Naive thymus-derived CD4-positive, alpha-beta T cell (primary cell): ENCODE measurements at places on chromosomes 4 and X. TPM values are rescaled to one million over a fixed set of nuclear protein-coding genes. Genes with fewer than 3 reads are reported as not detected.

DNA sequence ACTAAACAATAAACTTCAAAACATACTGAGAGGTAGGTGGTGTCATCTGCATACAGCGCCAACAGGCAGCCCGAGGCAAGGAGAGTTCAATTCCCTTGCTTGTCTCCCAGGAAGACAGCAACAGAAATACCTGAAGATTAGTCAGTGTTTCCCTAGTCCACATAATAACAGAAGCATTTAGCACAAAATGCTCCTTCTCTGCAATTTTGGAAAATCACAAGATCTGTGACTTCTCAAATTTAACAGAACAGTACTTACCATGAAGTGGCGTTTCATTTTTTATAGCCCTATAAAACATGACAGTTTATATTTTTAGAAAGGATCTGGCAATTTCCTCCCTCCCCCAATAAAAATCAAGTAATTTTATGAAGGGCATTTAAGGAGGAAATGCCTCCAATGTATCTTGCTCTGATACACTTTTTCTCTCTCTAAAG is 67.1 kb upstream of the MYOZ2 start:
- DNase-seq, result no peak
- no peaks in the 10 kb centered on the region for H3K4me1 ChIP-seq
- H3K36me3 ChIP-seq, result no peaks in the 10 kb centered on the region
- H3K27ac ChIP-seq, result no peak overlapping the region

- no peak overlapping the region for H3K4me3 ChIP-seq
- no peak for DNase-seq
- no peaks in the 10 kb centered on the region for H3K36me3 ChIP-seq
- H3K4me1 ChIP-seq, result peaks cover 16% of the 10 kb centered on the region
- no peaks in the 10 kb centered on the region for H3K27me3 ChIP-seq
Observed at GRCh38 chr4:139460565-139460964, 6.6 kb downstream of the RAB33B start.

- no peak for DNase-seq
- no peaks in the 10 kb centered on the region for H3K27me3 ChIP-seq
- no peak overlapping the region for H3K4me3 ChIP-seq
- no peaks in the 10 kb centered on the region for H3K4me1 ChIP-seq
- no peaks in the 10 kb centered on the region for H3K36me3 ChIP-seq
- no peak overlapping the region for H3K27ac ChIP-seq
Observed at GRCh38 chrX:39886282-39886681, 211.5 kb downstream of the BCOR start.

DNA sequence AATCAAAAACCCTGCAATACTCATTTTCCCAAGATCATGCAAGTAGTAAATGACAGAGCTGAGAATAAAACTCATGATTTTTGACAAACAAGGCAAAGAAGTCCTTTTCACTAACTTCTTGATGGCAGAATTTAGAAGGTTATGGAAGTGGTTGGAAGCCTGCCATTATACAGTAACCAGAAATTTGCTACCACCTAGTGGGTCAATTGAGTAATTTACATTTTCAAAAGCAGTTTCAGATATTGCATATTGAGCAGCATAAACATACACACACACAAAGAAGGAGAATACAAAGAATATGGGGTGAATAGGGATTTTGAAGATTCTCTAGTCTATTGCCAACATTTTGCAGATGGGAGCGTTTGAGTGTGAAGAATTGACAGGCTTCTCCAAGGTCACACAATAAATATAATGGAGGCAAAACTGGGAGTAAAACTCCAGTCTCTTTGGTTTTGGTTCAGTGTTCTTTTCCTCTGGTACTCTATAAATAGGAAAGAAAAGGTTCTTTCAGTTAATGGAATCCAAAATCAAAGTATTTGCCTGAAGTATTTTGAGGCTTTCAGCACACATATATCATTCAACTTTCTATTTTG is 70.2 kb downstream of the GC start:
- no peaks in the 10 kb centered on the region for H3K27me3 ChIP-seq
- DNase-seq, result peak; percentile 8
- H3K4me3 ChIP-seq, result no peak overlapping the region

- no peak overlapping the region for H3K27ac ChIP-seq
Observed at GRCh38 chrX:103999234-103999633, 14.3 kb downstream of the H2BW1 start.

- no peak for DNase-seq
- H3K4me1 ChIP-seq, result no peaks in the 10 kb centered on the region
- no peaks in the 10 kb centered on the region for H3K27me3 ChIP-seq
- no peaks in the 10 kb centered on the region for H3K36me3 ChIP-seq
- H3K27ac ChIP-seq, result no peak overlapping the region
Observed at GRCh38 chrX:100648458-100649417, 4.7 kb downstream of the SRPX2 start.

GRCh38 chr4:87506974-87507701 is 22.0 kb downstream of the SPARCL1 start:
- no peaks in the 10 kb centered on the region for H3K36me3 ChIP-seq
- H3K4me3 ChIP-seq, result no peak overlapping the region
- no peaks in the 10 kb centered on the region for H3K4me1 ChIP-seq
- no peaks in the 10 kb centered on the region for H3K27me3 ChIP-seq
- H3K27ac ChIP-seq, result no peak overlapping the region
- DNase-seq, result no peak

DNA sequence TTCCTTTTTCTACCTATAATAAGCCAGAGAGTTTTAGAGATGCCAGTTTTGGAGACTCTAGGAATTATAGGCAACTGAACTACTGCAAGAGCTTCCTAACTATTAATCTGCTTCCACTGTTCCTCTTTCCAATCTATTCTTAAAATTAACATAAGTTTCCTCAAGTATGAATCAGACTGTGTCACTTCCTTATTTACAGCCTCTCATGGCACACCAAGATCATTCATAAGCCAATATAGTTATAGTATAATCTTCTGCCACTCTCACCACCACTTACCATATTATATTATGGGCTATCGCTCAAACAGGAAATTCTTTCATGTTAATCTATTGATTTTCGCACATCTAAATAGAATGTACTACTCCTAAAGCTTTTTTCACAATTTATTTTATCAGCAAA is 383.5 kb downstream of the STPG2 start:
- H3K27ac ChIP-seq, result no peak overlapping the region
- H3K27me3 ChIP-seq, result no peaks in the 10 kb centered on the region
- no peaks in the 10 kb centered on the region for H3K36me3 ChIP-seq
- no peak overlapping the region for H3K4me3 ChIP-seq
- no peak for DNase-seq
- H3K4me1 ChIP-seq, result no peaks in the 10 kb centered on the region

GRCh38 chr4:2888886-2889285 is 45.2 kb downstream of the ADD1 start:
- H3K36me3 ChIP-seq, result peaks cover 26% of the 10 kb centered on the region
- no peak for DNase-seq
- no peak overlapping the region for H3K4me3 ChIP-seq
- H3K27me3 ChIP-seq, result no peaks in the 10 kb centered on the region
- no peaks in the 10 kb centered on the region for H3K4me1 ChIP-seq
- H3K27ac ChIP-seq, result no peak overlapping the region

DNA sequence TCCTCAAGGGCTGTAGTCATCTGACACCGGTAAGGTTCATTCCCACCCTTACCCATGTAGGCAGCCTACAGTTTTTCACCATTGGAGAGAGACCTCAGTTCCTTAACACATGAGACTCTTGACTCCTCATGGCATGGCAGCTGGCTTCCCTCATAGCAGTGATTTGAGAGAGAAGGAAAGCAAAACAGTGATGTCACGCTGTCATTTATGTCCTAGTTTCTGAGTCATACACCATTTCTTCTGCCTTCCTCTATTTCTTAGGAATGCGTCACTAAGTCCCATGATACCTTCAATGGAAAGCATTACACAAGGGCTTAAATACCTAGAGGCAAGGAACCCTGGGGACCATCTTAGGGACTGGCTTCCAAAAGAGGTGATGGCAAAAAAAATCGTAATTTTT is 226.1 kb downstream of the SPCS3 start:
- no peak for DNase-seq
- no peaks in the 10 kb centered on the region for H3K27me3 ChIP-seq
- H3K4me3 ChIP-seq, result no peak overlapping the region
- H3K36me3 ChIP-seq, result no peaks in the 10 kb centered on the region

- H3K27ac ChIP-seq, result no peak overlapping the region
- H3K36me3 ChIP-seq, result no peaks in the 10 kb centered on the region
- H3K4me1 ChIP-seq, result no peaks in the 10 kb centered on the region
- no peak for DNase-seq
Observed at GRCh38 chr4:154417373-154417673, 74.3 kb downstream of the DCHS2 start.

GRCh38 chr4:143287572-143287923 is 49.1 kb upstream of the GAB1 start:
- H3K4me1 ChIP-seq, result no peaks in the 10 kb centered on the region
- H3K4me3 ChIP-seq, result no peak overlapping the region
- no peaks in the 10 kb centered on the region for H3K27me3 ChIP-seq
- no peak overlapping the region for H3K27ac ChIP-seq
- DNase-seq, result no peak

Gene ADD1
- polyA plus RNA-seq, result 152 TPM

- no peaks in the 10 kb centered on the region for H3K4me1 ChIP-seq
- no peak for DNase-seq
- H3K4me3 ChIP-seq, result no peak overlapping the region
- H3K27me3 ChIP-seq, result no peaks in the 10 kb centered on the region
- H3K36me3 ChIP-seq, result no peaks in the 10 kb centered on the region
Observed at GRCh38 chrX:81392396-81392795, 190.5 kb downstream of the SH3BGRL start.

GRCh38 chrX:96763608-96764007 is 79.0 kb downstream of the DIAPH2 start:
- DNase-seq, result no peak
- H3K4me1 ChIP-seq, result no peaks in the 10 kb centered on the region
- no peaks in the 10 kb centered on the region for H3K27me3 ChIP-seq
- no peaks in the 10 kb centered on the region for H3K36me3 ChIP-seq
- no peak overlapping the region for H3K27ac ChIP-seq

DNA sequence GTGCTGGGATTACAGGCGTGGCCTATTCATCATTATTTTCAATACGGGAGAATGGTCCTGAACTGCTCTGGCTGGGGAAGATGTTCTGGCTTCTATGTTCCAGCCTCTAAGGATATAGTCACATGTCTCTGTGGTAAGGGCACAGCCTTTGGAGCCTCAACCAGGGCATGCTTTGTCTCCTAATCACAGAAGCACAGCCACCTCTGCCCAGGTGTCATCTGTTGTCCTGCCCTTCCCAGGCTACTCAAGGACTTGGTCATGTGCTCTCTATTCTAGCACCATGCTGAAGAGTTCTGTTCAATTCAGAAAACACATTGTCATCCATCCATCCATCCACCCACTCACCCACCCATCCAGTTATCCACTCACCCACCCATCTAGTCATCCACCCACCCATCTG is 29.5 kb downstream of the ASMTL start:
- no peak overlapping the region for H3K4me3 ChIP-seq
- H3K27me3 ChIP-seq, result no peaks in the 10 kb centered on the region
- H3K36me3 ChIP-seq, result peaks cover 82% of the 10 kb centered on the region
- H3K4me1 ChIP-seq, result no peaks in the 10 kb centered on the region
- no peak for DNase-seq

DNA sequence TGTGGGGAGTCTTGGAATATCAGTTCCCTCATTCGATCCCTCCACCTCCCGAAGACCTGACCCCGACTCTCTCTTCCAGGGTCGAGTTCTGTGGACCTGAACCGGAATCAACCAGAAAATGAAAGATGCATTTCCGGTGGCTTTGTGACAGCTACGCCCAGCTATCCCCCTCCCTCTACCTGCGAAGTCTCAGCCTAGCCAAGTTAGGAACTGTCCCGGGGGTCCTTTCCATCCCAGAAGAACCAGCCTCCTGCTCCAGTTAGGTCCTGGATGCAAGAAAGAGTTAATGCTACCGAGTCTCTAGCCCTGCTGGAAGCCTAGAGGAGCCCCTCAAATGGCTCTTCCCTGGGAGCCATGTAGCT is 13.4 kb upstream of the ETDC start:
- DNase-seq, result no peak
- H3K27ac ChIP-seq, result peak overlapping the region; percentile 67
- H3K4me1 ChIP-seq, result peaks cover 9% of the 10 kb centered on the region
- H3K36me3 ChIP-seq, result no peaks in the 10 kb centered on the region
- H3K27me3 ChIP-seq, result no peaks in the 10 kb centered on the region

Gene SPANXC
- not detected for polyA plus RNA-seq
